Activated CD8-positive, alpha-beta memory T cell treated with anti-CD3 and anti-CD28 coated beads for 1 hour (primary cell): ENCODE measurements at places on chromosomes 5 and 9.

- no peak for DNase-seq
Observed at GRCh38 chr5:113005454-113005853, 28.9 kb downstream of the DCP2 start.

- no peak for DNase-seq
Observed at GRCh38 chr9:126894052-126894603, 20.5 kb upstream of the RALGPS1 start.

GRCh38 chr9:4320021-4320420, 20.2 kb upstream of the GLIS3 start:
- DNase-seq = no peak

GRCh38 chr5:154190595-154191304, at the start of gene GALNT10:
Gene GALNT10, plus strand, starts transcription at chr5:154190733. Its CDS starts 134 bp downstream, at chr5:154190867.
- no peak for DNase-seq

GRCh38 chr5:159048298-159048697, 51.4 kb downstream of the EBF1 start:
- no peak for DNase-seq

GRCh38 chr9:97480749-97481148, 20.7 kb upstream of the TMOD1 start:
- DNase-seq = no peak

GRCh38 chr5:1513326-1514026, 10.3 kb downstream of the LPCAT1 start:
- DNase-seq = no peak

GRCh38 chr5:14767735-14768507, 103.4 kb downstream of the OTULIN start:
- no peak for DNase-seq

DNA sequence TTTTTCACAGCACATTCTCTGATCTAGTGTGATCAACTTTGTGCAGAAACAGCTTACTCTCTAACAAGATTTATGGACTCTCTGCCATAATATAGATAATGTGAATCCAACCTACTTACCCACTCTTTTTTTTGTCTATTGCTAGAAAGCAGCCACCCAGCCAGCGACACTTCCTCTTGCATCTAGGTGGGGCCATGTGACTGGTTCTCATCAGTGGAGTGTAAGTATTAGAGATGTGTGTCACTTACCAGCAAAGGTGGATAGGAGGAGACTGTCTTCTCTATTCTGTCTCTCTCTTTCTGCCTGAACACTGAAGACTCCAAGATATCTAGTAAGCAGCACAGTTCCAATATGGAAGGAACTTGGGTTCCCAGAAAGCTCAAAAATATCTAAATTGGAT, 174.8 kb downstream of the MCTP1 start:
- no peak for DNase-seq

- DNase-seq = no peak
Observed at GRCh38 chr9:127397646-127398274, 791 bp downstream of the SLC2A8 start.

DNA sequence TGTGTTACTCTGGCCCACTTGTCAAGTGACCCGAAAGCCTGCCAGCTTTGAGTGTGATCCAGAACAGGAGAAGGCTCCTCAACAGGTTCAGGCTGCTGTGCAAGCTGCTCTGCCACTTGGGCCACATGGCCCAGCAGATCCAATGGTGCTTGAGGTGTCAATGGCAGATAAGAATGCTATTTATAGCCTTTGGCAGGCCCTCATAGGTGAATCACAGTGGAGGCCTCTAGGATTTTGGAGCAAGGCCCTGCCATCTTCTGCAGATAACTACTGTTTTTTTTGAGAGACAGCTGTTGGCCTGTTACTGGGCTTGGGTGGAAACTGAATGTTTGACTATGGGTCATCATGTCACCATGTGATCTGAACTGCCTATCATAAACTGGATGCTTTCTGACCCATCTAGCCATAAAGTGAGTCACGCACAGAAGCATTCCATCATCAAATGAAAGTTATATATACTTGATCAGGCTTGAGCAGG, 180.8 kb downstream of the CARTPT start:
- DNase-seq = no peak

DNA sequence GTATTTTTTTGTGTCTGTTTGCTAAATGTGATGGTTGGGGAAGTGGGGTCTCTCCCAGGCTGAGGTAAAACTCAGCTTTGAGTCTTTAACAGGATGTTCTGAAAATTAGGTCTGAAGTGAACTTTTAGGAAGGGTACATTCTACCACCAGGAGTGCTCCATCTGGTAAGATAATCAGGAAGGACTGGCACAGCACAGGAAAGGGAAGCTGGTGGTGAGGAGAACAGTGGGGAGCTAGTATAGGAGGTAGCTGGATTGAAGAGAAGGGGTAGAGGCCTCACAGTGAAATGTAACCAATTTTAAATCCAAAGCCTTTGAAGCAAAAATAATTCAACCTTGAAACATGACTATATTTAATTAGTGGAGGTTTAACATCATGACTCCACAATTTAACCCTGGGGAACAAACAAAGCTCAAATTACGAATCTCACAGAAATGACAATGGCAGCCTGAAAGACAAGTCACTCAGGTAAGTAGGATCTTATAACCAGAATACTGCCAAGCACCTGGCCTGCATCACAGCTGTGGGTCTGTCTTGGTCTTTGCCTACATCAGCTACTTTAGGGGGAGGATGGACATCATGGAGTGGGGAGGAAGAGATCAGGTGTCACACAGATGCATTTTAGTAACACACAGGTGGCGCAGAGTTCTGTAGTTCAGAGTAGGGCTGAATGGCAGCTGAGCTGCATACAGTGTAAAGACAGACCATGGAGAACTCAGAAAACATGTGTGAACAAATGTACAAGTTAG, 445.3 kb downstream of the DMRT2 start:
- no peak for DNase-seq

GRCh38 chr5:103111468-103111867, 8.5 kb downstream of the GIN1 start:
- DNase-seq = no peak

DNA sequence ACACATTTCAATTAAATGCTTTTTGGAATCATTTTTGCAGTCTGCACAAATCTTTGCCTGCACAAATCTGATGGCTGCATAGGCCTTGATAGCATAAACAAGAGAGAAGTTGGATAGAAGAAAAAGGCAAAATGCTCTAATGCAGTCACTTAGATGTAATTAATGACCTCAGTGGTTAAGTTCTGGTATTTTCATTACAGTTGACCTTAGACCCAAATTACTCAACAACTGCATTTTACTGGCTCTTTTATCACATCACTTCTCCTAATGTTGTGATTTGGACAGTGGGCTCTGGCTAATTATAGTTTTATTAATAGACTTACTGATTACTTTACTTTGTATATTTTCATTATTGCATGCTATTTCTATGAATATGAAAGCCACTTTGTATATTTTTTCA, 34.3 kb downstream of the NTRK2 start:
- DNase-seq = no peak

- DNase-seq = no peak
Observed at GRCh38 chr5:51479840-51480239, 96.6 kb downstream of the ISL1 start.

- DNase-seq = no peak
Observed at GRCh38 chr5:145483212-145483611, 351.9 kb downstream of the PRELID2 start.

DNA sequence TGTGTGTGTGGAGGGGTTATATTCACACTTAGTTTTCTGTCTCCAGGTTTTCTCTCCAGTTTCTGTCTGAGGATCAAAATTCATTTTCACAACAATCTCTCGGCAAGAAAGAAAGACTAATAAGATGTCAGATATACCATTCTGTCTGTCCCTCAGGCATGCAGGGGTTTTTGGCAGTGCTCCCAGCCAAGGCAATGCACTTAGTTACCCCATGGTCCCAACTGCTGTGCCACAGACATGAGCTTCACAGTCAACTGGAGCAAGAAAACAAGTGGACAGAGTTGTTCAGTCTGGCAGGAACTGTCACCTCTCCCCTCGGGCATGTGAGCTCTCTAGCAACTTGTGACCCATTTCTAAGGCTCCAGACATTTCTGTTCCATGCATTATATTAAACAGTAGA, 101.7 kb upstream of the LHFPL2 start:
- DNase-seq = no peak

GRCh38 chr9:94692601-94693000, 33.9 kb upstream of the AOPEP start:
- DNase-seq = no peak

GRCh38 chr9:32291370-32291769, 93.1 kb upstream of the ACO1 start:
- no peak for DNase-seq

DNA sequence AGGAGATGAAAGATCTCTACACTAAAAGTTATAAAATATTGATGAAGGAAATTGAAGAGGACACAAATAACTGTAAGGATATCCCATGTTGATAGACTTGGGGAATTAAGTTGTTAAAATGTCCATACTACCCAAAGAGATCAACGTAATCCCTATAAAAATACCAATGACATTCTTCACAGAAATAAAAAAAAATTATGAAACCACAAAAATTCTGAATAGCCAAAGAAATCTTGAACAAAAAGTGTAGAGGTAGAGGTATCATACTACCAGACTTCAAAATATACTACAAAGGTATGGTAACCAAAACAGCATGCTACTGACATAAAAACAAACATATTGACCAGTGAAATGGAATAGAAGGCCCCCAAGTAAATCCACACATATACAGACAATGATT, 71.5 kb upstream of the ELL2 start:
- no peak for DNase-seq

GRCh38 chr5:102682101-102682647, 72.9 kb upstream of the PAM start:
- DNase-seq = no peak

GRCh38 chr5:74363603-74364205, 276.8 kb downstream of the ENC1 start:
- DNase-seq = no peak

- no peak for DNase-seq
Observed at GRCh38 chr5:1724822-1725602, 74.6 kb downstream of the MRPL36 start.

DNA sequence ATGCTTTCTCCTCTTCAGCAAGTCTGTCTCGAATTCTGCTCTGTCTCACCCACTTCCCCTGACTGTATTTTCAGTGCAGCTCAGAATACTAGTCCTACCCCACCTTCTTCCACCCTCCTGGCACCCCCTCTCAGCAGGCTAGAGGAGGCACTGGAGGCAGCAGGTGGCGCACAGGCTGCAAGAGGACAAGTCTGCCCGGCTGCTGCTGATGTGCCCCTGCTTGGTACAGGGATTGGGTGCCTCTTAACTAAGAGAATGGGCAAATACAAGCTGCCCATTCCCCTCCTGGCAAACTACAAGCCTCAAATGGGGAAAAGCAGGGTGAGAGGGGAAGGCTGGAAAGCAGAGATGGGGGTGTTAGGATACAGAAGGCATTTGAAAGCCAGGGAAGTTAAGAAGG, 5.1 kb downstream of the TLN1 start:
- DNase-seq = no peak
